NCI-H2107 (cell line): ENCODE measurements at places on chromosomes 11 and 22.

GRCh38 chr11:124380585-124380984 is 3.7 kb downstream of the OR8B2 start:
- DNase-seq, result no peak

- no peak for DNase-seq
These were observed 12.3 kb downstream of the BACE1 start for GRCh38 chr11:117303646-117304315.

- no peak for DNase-seq
These were observed 25.7 kb downstream of the USP28 start for GRCh38 chr11:113849713-113850112.

DNA sequence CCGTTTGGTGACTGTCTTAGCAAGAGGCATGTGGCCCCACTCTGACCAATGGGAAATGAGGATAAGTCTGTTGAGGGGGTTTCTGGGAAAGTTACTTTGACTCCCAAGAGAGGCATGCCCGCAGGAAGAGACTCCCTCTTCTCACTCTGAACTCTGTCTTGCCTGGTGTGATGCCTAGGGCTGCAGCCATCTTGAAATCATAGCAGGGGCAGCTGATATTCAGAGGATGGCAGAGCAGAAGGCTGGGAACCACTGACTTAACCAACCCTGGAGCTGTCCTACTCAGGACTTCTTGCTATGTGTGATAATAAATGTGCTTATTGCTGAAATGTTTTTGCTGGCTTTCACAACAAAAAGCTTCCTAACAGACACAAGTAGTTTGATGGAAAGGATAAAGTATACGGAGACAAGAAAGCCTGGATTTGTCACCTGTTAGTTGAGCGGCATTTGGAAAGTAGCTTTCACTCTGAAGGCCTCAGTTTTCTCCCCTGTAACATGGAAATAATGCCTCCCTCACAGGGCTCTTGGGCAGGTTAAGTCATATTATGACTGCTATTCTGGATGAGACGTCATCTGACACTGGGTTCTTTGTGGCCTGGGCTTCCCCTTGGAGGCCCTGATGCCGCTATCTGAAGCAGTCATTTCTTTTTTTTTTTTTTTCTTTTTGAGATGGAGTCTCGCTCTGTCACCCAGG is 128.5 kb downstream of the CEP164 start:
- no peak for DNase-seq

GRCh38 chr11:1927026-1927847 is 7.7 kb downstream of the TNNT3 start:
- DNase-seq, result no peak

DNA sequence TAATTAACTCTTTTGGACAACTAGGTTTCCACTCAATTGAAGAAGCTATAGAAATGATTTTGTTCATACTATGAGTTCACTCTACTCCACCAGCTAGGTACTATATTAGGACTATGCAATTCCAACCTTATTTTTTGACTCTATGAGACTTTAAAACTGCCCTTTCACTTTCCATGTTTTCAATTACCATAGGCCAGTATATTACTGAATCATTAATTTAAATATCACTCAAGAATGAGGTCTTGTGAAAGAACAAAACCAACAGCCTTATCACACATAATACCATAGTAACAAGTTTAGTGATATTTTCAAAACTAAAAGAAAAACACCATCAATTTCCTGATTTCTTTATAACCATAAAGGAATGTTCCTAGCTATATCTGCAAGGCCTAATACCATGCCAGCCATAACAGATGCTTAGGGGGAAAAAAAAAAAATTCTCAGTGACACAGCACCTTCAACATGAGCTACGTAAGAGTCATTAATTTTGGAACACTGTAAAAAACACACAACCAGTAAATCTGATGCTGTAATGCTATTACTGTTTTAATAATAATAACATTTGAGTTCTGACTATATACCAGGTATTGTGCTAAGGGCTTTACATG is 6.1 kb downstream of the DCUN1D5 start:
- no peak for DNase-seq

DNA sequence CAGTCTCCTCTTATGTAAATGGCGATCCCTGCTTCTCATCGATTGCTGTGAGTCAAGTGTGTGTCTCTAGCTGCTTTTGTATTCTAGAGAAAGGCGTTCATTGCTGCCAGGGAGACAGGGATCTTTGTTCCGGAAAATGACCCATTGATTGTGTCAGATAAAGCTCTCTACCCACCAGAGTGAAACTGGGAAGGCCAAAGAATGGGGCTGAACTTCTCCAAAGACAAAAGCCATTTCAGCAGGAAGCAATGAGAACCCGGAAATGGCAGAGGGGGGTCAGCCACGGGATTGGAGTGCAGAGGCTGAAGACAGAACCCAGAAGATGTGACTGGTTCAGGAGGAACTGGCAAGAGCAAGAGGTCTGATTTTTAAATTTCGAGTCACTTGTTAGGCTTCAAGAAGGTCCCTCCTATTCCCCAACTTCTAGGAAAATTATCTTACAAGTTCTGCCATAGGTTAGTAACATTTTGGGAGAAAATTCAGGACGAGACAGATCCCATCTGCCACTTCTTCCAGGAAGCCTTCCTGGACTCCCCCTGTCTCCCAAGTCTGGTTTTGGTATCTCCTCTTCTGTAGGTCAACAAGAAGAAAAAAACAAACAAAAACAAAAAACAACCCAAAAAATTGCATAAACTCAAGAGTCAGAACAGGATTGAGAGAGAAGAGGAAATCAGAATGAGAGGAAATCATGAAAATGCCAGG is 110.6 kb downstream of the NECTIN1 start:
- DNase-seq, result no peak

- no peak for DNase-seq
These were observed 1.5 kb downstream of the CLCF1 start for GRCh38 chr11:67371911-67372320.

DNA sequence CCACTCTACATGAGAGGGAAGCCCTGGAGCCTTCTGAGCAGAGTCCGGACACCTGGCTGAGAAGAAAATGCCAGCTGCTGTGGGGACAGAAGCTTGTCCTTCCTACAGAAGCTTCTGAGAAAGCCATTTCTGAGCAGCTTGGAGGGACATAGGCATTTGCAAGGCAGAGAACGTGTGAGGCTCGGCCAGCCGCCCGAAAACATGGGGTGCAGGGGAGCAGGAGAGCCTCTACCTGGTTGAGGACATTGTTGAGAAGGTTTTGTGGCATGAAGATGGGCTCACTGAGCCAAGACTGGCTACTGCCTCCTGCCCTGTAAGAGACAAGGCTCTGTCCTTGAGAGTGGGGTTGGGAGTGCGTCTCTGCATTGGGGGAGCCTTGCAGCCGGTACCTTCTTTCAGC is 25.3 kb downstream of the SAMM50 start:
- DNase-seq, result no peak

GRCh38 chr11:132177106-132177505 is 806.7 kb downstream of the NTM start:
- no peak for DNase-seq

GRCh38 chr11:111349191-111349695 is 29.8 kb downstream of the POU2AF1 start:
- DNase-seq, result no peak

DNA sequence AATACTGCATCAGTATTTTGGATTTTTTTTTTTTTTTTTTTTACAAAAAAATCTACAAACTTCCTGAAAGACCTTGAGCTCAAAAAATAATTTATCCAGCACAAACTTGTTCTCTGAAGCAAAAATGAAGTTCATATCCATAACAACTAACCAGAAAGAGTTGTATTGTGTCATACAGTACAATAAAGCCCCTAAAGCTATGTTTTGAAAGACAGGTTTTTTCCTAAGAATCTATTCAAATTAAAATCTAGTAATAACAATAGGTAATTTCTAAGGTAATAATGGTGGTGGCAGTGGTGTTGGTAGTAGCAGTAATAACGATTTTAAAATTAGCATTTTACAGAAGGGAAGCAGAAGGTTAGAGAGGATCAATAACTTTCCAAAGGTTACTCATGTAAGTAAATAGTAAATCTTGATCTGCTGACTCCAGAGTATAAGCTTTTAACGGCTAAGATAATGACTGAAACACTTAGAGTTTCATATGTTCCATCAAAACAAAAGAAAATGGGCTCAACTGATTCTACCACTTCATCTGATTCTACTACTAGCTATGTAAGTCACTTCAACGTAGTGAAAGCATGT is 53.3 kb upstream of the GAB2 start:
- no peak for DNase-seq

DNA sequence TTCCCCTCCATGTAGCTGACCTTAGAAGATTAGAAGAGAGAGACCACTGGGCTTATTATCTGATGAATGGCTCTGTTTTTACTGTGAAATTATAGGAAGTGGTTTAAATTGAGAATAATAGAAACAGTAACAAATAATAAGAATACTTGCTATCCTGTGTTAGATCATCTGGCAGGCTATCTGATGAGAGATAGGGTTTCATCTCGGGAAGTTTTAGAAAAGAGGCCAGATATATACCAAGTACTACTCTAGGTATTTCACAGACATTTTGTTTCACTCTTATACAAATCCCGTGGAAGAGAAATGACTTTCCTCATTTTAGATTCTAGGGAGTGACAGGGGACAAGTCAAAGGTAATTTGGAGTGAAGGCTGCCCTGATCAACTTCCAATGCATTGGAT is 198.4 kb downstream of the MAML2 start:
- no peak for DNase-seq

DNA sequence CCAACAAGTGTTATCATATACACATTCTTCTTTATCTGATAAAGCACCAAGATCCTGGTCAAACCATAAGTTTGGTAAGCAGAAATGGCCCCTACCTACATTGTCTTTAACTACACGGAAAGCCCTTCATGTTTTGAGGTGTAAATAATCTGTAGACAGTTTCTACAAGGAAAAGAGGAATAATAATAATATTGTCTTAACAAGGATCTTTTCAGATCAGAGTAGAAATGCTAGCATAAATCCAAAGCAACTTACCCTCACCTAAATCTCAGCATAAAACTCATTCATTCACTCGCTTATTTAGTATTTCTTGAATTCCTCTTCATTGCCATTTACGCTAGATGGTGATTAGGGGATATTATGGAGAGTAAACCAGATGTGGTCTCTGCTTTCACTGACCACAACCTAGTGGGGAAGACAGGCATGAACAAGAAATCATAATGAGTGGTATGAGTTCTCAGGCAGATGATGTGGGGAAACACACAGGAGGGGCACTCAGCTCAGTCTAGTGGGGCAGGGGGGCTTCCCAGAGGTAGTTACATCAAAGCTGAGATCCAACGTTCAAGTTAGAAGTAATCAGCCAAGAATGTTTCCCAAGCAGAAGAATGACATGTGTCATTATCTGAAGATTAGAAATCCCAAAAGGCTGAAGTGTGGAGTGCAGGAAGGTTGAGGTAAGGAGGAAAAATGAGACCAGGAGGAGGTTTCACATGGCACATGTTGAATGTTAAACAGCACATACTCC is 65.4 kb upstream of the ZC3H12C start:
- no peak for DNase-seq

DNA sequence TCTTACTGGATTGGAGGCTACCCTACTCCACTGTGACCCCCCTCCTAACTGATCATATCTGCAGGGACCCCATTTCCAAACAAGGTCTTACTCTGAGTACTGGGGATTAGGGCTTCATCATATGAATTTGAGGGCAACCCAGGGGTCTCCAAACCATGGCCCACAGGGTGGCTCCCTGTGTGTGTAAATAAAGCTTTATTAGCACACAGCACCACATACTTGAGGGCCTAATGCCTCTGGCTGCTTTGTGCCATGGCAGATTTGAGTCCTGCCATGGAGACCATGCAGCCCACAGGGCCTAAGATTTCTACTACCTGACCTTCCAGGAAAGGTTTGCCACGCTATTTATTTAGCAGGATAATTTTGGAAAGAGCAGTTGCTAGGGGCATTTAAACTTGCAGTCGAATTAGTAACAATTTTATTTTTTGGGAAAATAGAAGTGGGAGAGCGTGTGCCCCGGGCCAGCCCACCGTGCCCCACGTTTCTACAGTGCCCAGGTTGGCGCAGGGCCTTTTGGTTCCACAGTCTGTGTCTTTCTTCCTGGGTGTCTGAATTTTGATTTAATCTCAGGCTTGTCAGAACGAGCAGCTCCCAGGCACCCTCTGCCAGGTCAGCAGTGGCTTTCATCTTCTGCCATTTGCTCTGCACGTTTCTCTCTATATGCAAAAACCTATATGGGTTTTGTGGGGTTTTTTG is 92.3 kb downstream of the KCNQ1 start:
- no peak for DNase-seq

DNA sequence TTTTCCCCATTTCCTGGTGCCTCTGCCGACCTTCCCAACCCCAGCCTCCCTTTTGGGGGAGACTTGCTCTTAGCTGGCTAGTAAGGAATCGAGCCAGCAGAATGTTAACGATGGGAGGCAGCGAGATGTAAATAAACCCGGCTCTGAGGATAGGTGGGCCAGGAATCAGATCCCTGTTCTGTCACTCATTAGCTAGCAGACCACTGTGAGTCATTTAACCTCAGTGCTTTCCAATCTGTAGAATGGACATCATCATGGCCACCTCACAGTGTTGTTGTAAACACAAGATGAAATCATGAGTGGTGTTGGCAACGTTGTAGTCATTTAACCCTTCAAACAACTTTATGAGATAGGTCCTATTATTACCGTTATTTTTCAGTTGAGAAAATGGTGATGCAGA is 208.6 kb downstream of the KIRREL3 start:
- no peak for DNase-seq

DNA sequence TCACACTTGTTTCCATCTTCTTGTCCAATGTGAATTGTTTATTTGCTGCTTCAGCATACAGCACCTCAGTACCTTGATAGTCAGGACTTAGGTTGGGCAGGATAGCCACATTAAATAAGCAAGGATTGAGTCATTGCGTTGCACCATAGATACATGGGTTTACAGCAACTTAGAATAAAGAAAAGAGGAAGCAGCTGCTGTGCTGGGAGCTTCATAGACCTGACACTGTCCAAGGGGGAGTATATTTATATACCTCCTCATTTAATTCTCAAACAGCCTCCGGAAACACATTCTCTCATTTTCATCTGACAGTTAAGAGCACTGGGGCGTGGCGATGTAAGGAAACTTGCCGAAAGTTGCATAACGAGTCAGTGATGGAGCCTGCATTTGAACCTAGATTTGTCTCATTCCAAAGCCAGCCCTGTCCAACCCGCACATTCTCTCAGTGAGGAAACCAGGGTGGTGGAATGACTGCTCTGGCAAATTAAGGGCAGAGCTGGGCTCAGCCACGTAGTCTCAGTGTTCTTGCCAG is 42.2 kb downstream of the UBASH3B start:
- no peak for DNase-seq

- no peak for DNase-seq
These were observed 1001.0 kb upstream of the TENM4 start for GRCh38 chr11:80441821-80442220.

DNA sequence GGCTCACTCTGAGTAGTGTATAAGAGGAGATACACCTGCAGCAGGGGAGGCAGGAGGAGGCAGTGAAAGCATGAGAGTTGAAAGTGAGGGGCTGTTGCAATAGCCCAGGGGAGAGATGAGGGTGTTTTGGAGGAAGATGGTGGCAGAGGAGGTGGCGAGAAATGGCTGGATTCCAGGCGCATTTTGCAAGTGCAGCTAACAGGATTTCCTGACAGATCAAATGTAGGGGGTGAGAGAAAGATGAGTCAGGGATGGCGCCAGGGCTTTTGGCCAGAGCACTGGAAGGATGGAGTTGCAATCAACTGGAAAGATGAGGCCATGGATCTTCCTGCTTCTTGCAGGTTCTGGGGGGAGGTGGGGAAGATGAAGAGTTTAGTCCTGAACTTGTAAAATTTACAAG is 16.8 kb upstream of the TSPAN18 start:
- DNase-seq, result no peak

GRCh38 chr22:50102946-50103345 is 13.1 kb downstream of the MOV10L1 start:
- DNase-seq, result no peak
